ENCODE measurements at places on chromosomes 16 and 17.

- DNase-seq, result no peak
Measured at GRCh38 chr16:47667956-47668355, 206.8 kb downstream of the PHKB start.

- no peak for DNase-seq
Measured at GRCh38 chr16:70522216-70523075, 908 bp downstream of the COG4 start.

- no peak for DNase-seq
Measured at GRCh38 chr17:50540560-50541401, 6.2 kb upstream of the SPATA20 start.

DNA sequence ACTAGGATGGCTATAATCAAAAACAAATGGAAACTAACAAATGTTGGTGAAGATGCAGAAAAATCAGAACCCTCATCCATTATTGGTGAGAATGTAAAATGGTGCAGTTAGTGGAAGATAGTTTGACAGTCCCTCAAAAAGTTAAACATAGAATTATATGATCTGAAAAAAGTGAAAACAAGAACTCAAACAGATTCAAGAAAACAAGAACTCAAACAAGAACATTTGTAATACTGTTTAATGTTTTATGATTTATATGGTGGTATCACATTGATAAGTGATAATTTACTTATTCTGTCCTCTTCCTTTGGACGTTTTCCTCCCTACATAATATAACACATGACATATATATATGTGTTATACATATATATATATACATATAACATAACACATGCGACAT is 12.0 kb downstream of the USP31 start:
- no peak for DNase-seq

DNA sequence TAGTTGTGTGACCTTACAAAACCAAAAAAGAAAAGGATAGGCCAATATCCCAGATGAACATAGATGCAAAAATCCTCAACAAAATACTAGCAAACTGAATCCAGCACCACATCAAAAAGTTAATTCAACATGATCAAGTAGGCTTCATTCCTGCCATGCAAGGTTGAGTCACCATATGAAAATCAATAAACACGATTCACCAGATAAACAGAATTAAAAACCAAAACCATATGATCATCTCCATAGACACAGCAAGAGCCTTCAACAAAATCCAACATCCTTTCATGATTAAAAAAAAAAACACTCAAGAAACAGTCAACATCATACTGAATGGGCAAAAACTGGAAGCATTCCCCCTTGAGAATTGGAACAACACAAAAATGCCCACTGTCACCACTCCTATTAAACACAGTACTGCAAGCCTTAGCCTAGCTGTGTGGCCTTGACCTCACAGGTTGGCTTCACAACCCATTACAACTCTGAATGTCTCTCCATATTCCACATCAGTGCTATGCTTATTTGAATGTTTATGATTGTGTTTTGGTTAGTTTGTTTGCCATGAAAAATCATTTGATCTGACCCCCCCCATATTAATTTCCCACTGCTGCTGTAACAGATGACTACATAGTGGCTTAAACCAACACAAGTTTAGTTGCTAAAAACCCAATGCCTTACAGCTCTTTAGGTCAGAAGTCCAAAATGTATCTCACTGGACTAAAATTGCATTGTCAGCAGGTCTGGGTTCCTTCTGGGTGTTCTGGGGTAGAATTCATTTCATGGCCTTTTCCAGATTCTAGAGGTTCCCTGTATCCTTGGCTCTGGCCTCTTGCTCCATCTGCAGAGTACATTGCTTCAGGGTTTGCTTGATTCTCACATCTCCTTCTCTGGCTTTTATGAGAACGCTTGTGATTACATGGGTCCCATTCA is 257.1 kb upstream of the DYNLRB2 start:
- no peak for DNase-seq

- no peak for DNase-seq
Measured at GRCh38 chr16:17939122-17939536, 397.4 kb downstream of the NPIPA8 start.

DNA sequence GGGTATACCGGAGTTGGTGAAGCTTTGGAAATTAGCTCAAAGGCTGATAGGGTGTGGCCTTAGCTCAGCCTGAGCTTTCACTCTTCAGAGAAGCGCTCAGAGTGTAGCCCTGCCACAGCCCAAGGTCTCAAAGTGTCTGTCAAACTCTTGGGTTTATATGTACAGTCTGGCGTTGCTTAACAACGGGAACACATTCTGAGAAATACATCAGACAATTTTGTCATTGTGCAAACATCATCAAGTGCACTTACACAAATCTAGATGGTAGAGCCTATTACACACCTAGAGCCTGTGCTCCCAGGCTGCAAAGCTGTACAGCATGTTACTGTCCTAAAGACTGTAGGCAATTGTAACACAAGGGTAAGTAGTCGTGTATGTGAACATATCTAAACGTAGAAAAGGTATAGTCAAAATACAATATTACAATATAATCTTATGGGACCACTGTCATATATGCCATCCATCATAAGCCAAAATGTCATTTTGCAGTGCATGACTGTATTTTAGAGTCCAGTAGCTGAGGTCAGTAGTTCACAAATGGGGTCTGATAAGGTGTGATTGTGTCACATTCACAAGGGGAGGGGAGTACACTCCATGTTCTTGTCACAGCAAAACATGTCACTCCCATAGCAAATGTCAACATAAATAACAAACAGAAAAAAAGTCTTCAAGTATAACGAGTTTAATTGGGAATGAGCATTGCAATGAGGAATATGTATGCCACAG is 20.6 kb downstream of the CHAD start:
- no peak for DNase-seq

DNA sequence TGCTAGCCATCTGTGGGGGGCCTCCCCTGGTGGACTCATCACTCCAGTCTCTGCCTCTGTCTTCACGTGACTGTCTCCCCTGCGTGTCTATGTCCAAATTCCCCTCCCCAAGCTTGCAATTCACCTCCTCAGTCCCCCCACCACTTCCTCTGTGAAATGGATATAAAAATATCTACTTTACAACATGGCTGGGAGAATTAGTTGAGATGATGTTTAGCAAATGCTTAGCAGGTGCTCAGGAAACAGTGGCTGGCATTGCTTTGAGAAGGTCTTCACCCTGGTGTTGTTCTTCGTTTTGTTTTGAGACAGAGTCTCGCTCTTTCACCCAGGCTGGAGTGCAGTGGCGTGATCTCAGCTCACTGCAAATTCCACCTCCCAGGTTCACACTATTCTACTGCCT is 8.3 kb upstream of the ZCCHC14 start:
- DNase-seq, result no peak

DNA sequence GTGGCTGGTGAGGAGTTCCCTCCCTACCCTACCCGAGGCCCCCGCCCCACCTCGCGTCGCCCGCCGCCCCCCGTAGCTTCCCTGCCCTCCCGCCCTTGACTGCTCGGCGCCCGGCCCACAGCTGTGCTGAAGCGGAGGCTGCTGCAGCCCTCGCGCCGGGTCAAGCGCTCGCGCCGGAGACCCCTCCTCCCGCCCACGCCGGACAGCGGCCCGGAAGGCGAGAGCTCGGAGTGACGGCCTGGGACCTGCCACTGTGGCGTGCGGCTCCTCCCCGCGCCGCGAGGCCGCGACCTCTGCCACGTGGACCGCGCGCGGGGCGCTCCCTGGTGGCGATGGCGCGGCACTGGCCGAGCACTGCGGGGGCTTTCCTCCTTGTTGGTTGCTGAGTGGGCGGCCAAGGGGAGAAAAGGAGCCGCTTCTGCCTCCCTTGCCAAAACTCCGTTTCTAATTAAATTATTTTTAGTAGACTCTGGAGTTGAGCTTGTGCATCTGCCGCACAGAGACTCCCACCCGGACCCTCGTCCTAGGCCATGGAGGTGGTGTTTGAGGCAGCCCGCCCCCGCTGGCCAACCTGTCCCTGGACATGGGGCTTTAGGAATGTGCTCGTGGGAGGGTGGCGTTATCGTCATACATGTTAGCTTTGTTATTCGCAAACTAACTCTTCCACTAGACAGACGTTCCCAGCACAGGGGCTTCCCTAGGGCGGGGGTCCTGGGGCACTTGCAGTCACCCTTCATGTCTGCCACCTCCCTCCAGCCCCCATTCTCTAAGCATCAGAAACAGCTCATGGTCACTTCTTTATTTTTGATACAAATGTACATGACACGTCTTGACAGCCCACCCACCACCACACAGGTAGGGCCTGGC is 4.4 kb downstream of the TP53I13 start:
- DNase-seq, result no peak

GRCh38 chr17:67258821-67259468 is 13.9 kb upstream of the HELZ start:
- DNase-seq, result no peak

DNA sequence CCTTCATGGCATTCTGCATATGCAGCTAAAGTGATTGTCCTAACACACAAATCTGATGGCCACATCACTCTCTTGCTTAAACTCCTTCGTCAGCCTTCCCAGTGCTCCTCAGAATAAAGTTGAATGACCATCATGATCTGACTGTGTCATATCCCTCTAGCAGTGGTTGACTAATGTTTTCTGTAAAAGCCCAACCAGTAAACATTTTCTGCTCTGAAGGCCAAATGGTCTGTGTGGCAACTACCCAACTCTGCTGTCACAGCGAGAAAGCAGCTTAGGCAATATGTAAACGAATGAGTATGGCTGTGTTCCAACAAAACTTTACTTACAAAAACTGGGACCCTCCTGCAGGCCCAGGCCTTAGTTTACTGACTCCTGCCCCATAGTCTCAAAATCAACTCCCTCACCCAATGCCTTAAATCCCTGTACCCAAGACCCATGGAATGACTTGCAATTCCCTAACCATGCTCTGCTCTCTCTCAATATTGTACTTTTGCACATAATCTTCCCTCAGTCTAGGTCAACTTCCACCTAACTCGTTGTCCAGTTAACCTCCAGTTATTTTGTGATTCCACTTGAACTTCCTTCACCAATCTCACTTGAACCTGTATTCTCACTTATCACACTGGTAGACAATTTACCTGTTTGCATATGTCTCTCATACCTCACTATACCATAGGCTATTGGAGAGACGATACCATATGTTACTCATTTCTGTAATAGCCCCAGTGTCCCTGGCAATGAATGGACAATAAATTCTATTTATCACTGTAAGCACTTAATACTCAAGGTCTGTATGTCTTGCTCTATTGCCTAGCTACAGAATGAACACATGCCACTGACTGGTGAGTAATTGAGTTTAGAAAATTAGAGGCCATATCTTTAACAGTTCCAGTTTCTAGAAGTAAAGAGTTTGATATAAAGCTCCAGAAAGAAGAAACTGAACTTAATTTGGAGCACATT is 29.1 kb downstream of the TMEM100 start:
- DNase-seq, result peak; percentile 16

DNA sequence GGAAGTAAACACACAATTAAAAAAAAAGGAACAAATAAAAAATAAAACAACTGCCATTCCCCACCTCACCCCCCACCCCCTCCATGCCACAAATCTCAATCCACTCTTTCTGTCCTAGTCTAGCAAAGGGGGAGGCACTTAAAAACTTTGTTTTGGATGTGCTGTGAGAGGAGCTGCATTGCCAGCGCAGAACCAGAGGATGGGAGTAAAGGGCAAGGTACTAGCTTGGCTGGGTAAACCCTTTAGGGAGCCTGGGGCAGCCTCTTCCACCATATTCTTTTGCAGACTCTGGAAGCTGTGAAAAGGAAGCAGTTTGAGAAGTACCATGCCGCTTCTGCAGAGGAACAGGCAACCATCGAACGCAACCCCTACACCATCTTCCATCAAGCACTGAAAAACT is 1.4 kb downstream of the MRPS7 start:
- no peak for DNase-seq

DNA sequence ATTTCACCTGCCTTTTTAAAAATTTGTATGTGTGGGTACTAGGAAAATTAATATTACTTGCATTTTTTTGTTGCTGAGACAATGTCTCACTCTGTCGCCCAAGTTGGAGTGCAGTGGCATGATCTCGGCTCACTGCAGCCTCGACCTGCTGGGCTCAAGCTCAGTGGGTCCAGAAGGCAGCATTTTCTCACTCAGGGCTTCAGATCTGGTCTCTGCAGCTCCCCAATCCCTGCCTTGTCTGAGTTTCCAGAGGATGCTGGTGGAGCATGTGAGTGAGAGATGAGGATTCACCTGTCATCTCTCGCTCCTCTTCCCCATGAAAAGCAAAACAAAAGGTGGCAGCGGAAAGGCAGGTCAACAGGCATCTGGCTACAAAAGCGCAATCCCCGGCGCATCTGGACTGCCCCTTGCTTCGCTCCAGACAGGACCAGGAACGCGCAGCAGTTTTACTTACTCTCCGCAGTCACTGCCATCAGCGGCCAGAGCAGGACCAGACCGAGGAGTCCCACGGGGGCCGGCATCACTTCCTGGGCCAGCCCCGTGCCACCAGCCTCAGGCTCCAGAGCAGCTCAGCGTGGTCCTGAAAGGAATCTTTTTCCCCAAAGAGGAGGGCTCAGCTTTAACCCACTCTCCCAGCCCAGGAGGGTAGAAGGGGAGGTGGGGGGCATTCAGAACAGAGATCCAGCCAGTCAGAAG is 59.9 kb downstream of the LITAF start:
- no peak for DNase-seq

GRCh38 chr16:30957456-30958174 is at the start of gene SETD1A:
Gene SETD1A, plus strand, starts transcription at chr16:30957754. Its CDS starts 978 bp downstream, at chr16:30958732.
- peak; percentile 95 for DNase-seq

DNA sequence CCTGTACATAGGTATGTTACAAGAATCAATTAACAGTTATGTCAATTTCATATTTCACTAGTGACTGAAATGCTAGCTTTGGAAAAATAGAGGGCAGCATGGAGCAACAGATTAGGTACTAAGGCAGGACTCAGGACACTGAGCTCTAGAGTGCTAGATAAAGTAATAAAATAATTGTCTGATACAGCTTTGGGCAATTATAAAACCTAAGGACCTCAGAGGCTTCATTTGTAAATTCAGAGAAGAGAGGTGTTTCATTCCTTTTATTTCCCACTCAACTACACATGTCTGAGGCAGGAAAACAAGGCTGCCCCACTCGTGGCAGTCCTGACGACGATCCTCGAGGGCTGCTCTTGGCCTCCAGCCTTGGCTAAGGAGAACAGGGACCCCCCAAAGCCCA is 81.5 kb downstream of the CA4 start:
- DNase-seq, result no peak

DNA sequence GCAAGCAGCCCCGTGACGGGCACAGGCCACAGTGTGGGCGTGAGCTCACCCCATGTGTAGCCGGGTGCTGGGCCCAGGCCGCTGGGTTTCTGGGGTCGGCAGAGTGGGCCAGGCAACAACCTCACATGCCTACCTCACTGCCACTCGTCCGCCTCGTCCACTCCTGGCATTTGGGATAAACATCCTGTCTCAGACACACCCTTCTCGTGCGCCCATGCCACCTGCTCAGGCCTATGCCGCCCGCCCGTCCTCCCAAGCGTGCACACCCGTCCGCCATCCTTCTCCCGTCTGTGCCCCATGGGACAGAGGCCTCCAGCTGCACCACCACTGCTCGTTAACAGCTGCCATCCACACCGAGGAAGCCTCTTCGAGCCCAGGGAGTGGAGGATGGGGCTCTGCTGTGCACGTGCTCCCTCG is 64.3 kb downstream of the KLHDC4 start:
- DNase-seq, result no peak

Data from mucosa of gallbladder (tissue), 1 donor.